ENCODE measurements at places on chromosomes 11 and 22.

DNA sequence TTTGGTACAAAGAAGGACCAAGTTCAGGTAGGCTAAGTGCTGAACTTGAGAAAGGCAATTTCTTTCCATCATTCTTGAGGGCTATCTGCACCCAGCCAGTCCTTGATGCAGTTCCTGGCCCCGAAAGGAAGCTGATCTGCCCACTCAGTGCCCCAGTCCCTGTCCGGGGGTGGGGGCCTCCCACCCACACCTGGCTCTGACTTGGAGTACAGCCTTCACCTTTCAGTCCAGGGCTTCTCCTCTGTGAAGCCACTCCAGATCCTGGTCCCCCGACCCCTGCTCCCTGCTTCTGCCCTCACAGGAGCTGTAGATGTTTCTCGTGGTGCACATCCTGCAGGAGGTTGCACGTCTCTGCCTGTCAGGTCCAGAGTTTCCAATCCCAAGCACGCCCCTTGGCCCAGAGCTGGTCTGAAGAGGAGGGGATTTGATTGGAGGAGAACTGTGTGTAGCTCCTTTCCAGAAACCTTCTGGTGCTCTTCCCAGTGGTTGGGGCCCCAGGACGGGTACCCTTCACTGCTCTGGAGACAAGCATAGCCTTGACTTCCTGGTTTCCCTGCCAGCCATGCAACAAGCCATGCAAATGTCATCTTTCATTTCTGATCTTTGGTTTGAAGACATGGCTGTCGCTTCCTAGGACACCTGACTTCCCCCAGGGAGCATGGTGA, 75.3 kb downstream of the BCR start:
- H3K4me3 ChIP-seq, result no peak overlapping the region
- H3K27me3 ChIP-seq, result no peaks in the 10 kb centered on the region
- DNase-seq, result no peak
- no peak overlapping the region for H3K27ac ChIP-seq
- peaks cover 11% of the 10 kb centered on the region for H3K4me1 ChIP-seq

DNA sequence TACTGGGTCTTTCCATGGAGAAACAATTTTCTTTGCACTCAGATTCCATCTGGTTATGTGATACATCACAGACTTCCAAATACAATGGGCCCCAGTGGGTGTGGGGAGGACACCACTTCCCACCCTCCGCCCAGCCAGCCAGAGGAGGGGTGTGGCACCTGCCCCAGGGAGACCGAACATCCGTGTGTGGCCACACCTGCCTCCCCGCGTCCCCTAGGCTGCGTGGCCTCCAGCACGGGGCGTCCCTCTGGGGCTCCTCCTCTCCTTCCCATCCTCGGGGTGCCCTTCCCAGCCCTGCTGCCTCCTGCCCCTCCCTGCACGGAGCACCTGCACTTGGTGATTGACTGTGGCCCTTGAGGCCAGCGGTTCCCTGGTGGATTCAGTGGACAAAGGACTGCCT, 49.1 kb downstream of the CERK start:
- no peak overlapping the region for H3K27ac ChIP-seq
- no peak overlapping the region for H3K4me3 ChIP-seq
- H3K27me3 ChIP-seq, result no peaks in the 10 kb centered on the region
- H3K4me1 ChIP-seq, result no peaks in the 10 kb centered on the region

DNA sequence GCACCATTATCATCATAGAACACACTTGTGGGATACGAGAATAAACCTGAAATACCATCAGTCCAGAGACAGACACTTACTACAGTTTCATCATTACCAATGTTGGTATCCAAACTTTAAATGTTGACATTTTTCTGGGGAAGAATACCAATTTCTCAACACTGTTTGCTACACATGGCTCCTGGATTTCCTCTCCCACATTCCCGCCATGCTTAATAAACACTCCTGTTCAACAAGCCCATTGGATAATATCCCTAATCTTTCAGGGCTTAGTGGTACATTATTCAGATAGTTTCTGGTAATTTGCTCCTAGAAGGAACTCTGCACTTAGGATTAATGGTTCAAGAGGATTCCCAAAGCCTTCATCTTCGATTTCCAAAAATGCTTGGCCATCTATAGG, 48.2 kb downstream of the CSF2RB start:
- no peak for DNase-seq
- H3K36me3 ChIP-seq, result no peaks in the 10 kb centered on the region
- H3K4me1 ChIP-seq, result no peaks in the 10 kb centered on the region
- H3K27ac ChIP-seq, result no peak overlapping the region
- no peak overlapping the region for H3K4me3 ChIP-seq

DNA sequence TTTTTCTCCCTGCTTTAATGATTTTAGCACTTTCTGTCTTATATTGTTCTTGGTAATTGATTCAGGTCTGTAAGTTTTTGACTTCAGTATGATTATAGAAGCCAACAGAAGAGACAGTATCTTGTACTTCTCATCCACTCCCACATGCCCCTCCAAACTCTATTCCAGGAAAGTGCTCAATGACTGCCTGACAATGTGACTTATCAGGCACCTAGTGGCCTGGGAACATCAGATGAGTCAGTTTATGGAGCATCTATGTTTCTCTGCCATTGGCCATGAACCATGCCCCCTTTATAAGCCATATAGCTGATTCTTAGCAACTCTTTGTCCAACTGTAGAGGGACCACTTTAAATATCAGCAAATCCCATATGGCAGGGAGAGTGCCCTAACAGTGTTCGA, 179.2 kb upstream of the MTMR2 start:
- no peak overlapping the region for H3K27ac ChIP-seq
- peaks cover 2% of the 10 kb centered on the region for H3K4me1 ChIP-seq
- no peak for DNase-seq
- H3K4me3 ChIP-seq, result no peak overlapping the region
- no peaks in the 10 kb centered on the region for H3K36me3 ChIP-seq

DNA sequence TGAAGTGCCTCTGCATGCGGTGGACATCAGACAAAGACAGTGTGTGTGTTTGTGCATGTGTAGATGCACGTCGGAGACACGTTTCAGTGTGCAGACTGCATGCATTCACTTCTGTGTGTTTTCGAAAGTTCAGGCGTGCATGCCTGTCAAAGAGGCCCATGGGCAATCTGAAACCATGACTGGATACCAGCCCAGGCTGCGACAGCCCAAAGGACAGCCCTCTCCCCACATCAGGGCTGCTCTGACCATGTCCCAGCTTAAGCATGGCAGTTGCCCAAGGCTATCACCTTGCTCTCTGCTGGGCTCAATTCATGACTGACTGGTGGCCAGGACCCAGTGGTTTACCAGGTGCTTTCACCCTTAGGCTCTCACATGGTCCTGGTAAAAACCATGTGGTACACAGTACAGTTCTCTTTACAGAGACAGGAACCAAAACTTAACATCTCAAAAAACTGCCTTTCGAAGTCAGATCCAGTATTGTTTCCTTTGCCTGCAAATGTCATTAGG, 423.7 kb upstream of the CADM1 start:
- H3K4me1 ChIP-seq, result no peaks in the 10 kb centered on the region
- H3K27ac ChIP-seq, result no peak overlapping the region
- no peak for DNase-seq

- H3K27me3 ChIP-seq, result no peaks in the 10 kb centered on the region
- H3K27ac ChIP-seq, result no peak overlapping the region
- no peak overlapping the region for H3K4me3 ChIP-seq
- no peak for DNase-seq
Observed at GRCh38 chr11:47033439-47033838, 96.9 kb downstream of the CSTPP1 start.

- DNase-seq, result no peak
- H3K27ac ChIP-seq, result no peak overlapping the region
- H3K4me1 ChIP-seq, result no peaks in the 10 kb centered on the region
- no peaks in the 10 kb centered on the region for H3K27me3 ChIP-seq
Observed at GRCh38 chr11:37040921-37041320, 442.9 kb upstream of the RAG2 start.

GRCh38 chr11:72737336-72737735, 14.9 kb downstream of the ARAP1 start:
- H3K27ac ChIP-seq, result no peak overlapping the region
- H3K36me3 ChIP-seq, result no peaks in the 10 kb centered on the region
- DNase-seq, result no peak

- H3K36me3 ChIP-seq, result no peaks in the 10 kb centered on the region
- no peak overlapping the region for H3K4me3 ChIP-seq
- H3K4me1 ChIP-seq, result peaks cover 3% of the 10 kb centered on the region
- H3K27ac ChIP-seq, result peak overlapping the region; percentile 33
- no peak for DNase-seq
Observed at GRCh38 chr11:68998390-68998911, 14.6 kb downstream of the MRGPRF start.

GRCh38 chr11:116927163-116927974, 89.9 kb upstream of the APOA1 start:
- H3K27ac ChIP-seq, result no peak overlapping the region
- H3K4me1 ChIP-seq, result no peaks in the 10 kb centered on the region
- DNase-seq, result no peak
- H3K27me3 ChIP-seq, result no peaks in the 10 kb centered on the region
- no peak overlapping the region for H3K4me3 ChIP-seq
- H3K36me3 ChIP-seq, result no peaks in the 10 kb centered on the region

DNA sequence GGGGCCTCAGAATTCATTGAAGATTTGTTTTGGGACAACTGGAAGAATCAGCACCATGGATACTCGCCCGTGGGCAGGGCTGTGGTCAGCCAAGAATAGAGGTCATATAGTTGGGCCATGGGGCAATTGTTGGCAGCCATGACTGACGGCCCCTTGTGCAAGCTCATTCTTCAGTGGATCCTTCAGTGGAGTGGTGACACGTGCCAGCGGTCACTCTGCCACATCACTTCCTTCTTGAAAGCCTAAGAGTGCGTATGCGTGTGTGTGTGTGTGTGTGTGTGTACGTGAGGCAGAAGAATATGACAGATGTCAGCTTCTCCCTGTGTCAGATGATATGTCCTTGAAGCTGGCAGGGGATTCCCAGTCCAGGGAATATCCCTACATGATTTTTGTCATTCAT, 1.8 kb upstream of the IL18BP start:
- H3K4me3 ChIP-seq, result no peak overlapping the region
- H3K27me3 ChIP-seq, result no peaks in the 10 kb centered on the region
- H3K36me3 ChIP-seq, result no peaks in the 10 kb centered on the region
- DNase-seq, result no peak
- no peak overlapping the region for H3K27ac ChIP-seq

DNA sequence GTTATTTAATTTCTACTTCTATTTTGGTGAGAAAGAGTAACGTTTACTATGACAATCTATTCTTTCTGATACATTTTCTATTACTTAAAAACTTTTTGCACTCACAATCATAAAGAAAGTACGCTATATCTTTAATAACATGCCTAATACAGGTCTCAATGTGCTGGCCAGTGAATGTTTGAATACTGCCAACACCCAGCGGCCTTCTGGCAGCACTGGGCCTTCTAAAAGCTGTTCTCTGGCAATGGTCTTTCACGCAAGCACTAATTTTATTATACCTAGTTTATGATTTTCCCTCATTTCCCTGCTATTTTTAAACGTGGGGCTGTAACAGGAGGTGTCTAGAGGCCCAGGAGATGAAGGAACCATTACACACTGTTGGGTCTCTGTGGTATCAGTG, 349.8 kb upstream of the PITPNB start:
- H3K27me3 ChIP-seq, result no peaks in the 10 kb centered on the region
- no peak overlapping the region for H3K27ac ChIP-seq
- H3K36me3 ChIP-seq, result no peaks in the 10 kb centered on the region
- H3K4me1 ChIP-seq, result no peaks in the 10 kb centered on the region

GRCh38 chr11:44506375-44507016, 59.0 kb upstream of the CD82 start:
- no peak for DNase-seq
- no peak overlapping the region for H3K27ac ChIP-seq
- no peaks in the 10 kb centered on the region for H3K36me3 ChIP-seq

GRCh38 chr11:130212431-130212961, 52.9 kb downstream of the ST14 start:
- no peak overlapping the region for H3K27ac ChIP-seq
- DNase-seq, result no peak
- no peaks in the 10 kb centered on the region for H3K36me3 ChIP-seq
- no peak overlapping the region for H3K4me3 ChIP-seq
- no peaks in the 10 kb centered on the region for H3K4me1 ChIP-seq

GRCh38 chr11:1817511-1817910, 17.3 kb upstream of the SYT8 start:
- H3K4me1 ChIP-seq, result no peaks in the 10 kb centered on the region
- no peak for DNase-seq
- no peak overlapping the region for H3K4me3 ChIP-seq
- H3K36me3 ChIP-seq, result no peaks in the 10 kb centered on the region
- H3K27me3 ChIP-seq, result no peaks in the 10 kb centered on the region

- H3K4me3 ChIP-seq, result no peak overlapping the region
- DNase-seq, result no peak
- peaks cover under 1% of the 10 kb centered on the region for H3K27me3 ChIP-seq
- no peak overlapping the region for H3K27ac ChIP-seq
Observed at GRCh38 chr11:119759324-119759723, 30.3 kb upstream of the NECTIN1 start.

DNA sequence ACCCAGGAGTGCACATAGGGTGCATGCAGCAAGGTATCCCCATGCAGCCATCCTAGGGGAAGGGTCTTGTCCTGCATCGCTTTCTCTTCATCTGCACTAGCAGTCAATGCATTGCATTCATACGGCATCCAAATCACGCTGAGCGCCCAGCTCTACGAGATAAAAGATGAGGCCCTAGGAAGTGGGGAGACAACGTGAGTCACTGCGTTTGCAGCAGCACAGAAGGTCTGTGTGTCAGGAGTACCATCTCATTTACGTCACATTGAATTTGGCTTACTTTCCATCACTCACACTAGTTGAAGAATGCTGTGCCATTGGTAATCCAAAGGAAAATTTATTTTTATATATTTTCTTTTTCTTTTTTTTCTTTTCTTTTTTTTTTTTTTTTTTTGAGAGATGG, 2.5 kb upstream of the ST14 start:
- no peak overlapping the region for H3K27ac ChIP-seq
- no peaks in the 10 kb centered on the region for H3K36me3 ChIP-seq
- peaks cover 5% of the 10 kb centered on the region for H3K4me1 ChIP-seq
- no peaks in the 10 kb centered on the region for H3K27me3 ChIP-seq
- no peak for DNase-seq
- H3K4me3 ChIP-seq, result no peak overlapping the region
